Heart left ventricle (tissue), 16 donors: ENCODE measurements at places on chromosomes 12 and 14. TPM values are rescaled to one million over a fixed set of nuclear protein-coding genes. Genes with fewer than 3 reads are reported as not detected.

GRCh38 chr12:117699118-117699517 lies 269.7 kb downstream of the KSR2 start:
- DNase-seq = no peak

GRCh38 chr12:110937104-110937641 lies 16.8 kb upstream of the MYL2 start:
- no peak for DNase-seq

DNA sequence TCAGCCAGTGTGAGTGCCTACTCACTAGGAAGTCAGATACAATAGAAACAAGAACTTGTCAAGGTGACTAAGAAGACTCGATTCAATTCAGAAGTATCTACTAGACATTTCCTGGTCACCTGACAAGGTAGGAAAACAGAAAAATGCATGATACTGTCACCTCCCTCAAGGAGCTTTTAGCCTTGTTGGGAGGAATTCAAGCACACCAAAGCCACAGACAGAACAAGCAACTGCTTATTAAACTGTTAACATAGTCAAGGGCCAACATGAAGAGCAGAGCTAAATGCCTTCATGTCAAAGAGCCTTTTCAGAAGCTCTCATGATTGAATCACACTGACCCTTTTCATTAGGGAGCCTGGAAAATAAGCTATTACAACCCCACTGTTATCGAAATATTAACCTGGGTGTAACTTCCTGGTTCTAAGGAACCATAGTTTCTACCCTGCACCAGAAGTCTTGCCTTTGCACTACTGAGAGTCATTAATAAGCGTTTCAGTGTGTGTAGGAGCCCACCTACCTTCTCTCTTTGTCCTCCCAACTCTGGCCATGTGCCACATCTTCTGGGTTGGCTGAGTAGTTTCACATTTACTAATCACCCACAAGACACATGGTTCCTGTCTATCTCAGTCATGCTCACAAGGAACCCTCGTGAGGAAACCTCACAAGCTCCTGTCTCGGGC lies 31.0 kb upstream of the LGALS3 start:
- DNase-seq = peak; percentile 37

GRCh38 chr12:25960143-25960542 lies 1.7 kb downstream of the RASSF8 start:
- DNase-seq = peak; percentile 23

- no peak for DNase-seq
Observed at GRCh38 chr12:89157413-89157812, 194.9 kb downstream of the DUSP6 start.

DNA sequence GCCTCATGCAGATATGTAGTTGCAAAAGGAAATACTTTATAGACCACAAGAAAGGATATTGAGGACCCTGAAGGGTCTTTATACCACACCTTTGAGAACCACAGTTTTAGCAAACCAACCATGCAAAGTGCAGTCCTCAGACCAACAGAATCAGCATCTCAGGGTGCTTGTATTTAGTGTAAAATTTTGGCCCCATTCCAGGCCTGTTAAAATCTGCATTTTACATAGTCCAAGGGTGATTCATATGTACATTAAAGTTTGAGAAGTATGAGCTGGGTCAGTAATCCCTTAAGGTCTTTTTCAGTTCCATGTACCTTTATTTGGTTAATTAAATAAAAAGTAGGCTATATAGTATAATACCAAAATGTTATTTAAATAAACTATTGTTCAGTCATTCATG lies 91.2 kb downstream of the WNK1 start:
- DNase-seq = no peak

GRCh38 chr12:32589165-32589865 lies 89.8 kb upstream of the DNM1L start:
- no peak for DNase-seq

DNA sequence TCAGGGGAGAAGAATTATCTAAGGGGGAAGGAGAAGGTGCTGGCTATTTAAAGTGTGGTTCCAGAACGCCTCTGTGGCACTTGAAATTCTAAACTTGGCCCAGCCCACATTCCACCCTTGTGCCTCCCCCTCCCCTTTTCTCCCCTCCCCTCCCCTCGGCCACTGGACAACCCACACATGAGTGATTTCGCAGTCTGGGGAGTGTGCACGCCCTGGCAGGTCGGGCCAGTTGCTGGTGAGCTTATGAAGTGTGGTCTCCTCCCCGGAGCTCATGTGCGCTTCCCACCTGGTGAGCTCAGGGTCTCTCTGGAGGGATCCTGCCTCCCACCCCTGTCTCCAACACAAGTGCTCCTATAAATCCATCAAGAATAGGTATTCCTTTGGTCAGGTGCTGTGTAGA lies at the start of gene SLC6A13:
Gene SLC6A13, minus strand, starts transcription at position 20 of the 400 bp plus-strand sequence. CDS start 2,784 bp downstream, outside the sequence.
- no peak for DNase-seq

DNA sequence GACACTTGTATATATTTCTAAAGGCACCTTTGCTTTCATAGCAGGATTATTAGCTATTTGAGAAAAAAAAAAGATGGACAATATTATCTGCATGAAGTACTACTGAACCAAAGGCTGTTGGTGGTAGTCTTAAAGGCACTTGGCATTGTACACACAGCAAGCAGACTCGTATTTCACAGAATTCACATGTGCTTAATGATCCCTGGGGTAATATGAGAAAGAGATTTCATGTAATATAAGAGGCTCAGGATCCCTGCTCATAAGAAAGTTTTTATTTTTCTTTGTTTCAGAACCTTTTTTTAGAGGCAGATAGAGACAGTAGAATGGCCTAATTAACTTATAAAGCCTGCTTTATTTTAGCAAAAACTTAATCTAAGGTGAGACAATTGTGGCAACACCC lies 59.5 kb downstream of the SYNE2 start:
- no peak for DNase-seq

Gene TBX5
- total RNA-seq = 42.5 TPM

Gene ABCC9
- 92.4 TPM for total RNA-seq

Gene RNF41
- total RNA-seq = 53.3 TPM

Gene KITLG
- 15.3 TPM for total RNA-seq

Gene SLC6A15
- total RNA-seq = not detected
